ENCODE measurements at places on chromosomes 5 and 9. TPM values are rescaled to one million over a fixed set of nuclear protein-coding genes. Genes with fewer than 3 reads are reported as not detected.

HMCN2 gene
- total RNA-seq: not detected

PTCD2 gene
- total RNA-seq: 12.0 TPM

FBP1 gene
- total RNA-seq: 6.3 TPM

THG1L gene
- 9.1 TPM for total RNA-seq

PRRX2 gene
- total RNA-seq: not detected

FBP2 gene
- not detected for total RNA-seq

MED22 gene
- total RNA-seq: 42.8 TPM

DNA sequence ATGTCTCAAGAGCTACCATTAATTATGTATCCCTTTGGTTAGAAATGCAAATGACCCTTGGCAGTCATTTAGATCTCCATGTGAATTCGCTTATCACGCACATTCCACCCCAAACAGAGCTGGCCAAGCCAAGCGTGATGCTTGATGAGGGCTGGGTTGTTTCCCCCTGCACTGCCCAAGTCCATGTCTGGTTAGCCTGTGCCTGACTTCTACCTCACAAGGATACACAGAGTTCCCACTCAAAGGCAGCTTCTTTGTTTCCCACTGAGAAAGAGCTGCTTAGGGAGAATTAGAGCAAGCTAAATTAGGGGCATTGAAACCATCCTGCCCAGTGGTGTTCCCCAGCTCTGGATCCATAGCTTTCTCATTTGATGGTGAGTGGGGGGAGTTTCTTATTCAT lies 87.2 kb downstream of the FSTL4 start:
- no peak overlapping the region for H3K4me3 ChIP-seq
- H3K4me1 ChIP-seq: no peaks in the 10 kb centered on the region
- no peak for DNase-seq
- no peaks in the 10 kb centered on the region for H3K36me3 ChIP-seq

- H3K27me3 ChIP-seq: no peaks in the 10 kb centered on the region
- H3K27ac ChIP-seq: no peak overlapping the region
- DNase-seq: no peak
- no peaks in the 10 kb centered on the region for H3K4me1 ChIP-seq
These were observed 65.6 kb downstream of the ZFR start for GRCh38 chr5:32378966-32379365.

DNA sequence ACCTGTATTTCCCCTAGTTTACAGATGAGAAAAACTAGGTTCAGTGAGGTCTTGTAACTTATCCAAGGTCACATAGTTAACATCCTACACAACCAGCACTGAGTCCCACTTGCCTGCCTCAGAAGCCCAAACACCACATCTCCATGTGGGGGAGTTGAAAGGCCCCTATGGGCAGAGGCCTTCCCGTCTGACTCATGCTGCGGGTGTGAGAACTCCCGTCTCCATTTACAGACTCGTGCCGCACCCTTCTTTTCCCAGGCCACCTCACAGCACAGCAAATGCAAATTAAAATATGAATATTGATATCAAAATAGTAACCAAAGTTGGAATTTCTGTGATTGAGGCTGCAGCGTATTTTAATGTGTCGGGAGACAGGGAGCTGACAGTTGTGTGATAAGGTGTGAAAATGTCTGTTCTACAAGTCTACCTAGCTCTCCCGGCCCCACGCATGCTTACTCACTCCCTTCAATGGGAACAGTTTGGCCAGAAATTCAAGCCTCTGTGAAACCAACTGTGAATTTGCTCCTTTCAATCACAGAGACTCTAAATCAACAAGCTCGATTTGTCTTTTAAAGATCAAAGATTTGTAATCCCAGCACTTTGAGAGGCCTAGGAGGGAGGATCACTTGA lies 90.1 kb downstream of the CRB2 start:
- no peaks in the 10 kb centered on the region for H3K27me3 ChIP-seq
- H3K4me3 ChIP-seq: no peak overlapping the region
- H3K4me1 ChIP-seq: no peaks in the 10 kb centered on the region
- peaks cover 3% of the 10 kb centered on the region for H3K36me3 ChIP-seq

- peaks cover 6% of the 10 kb centered on the region for H3K4me1 ChIP-seq
- no peaks in the 10 kb centered on the region for H3K36me3 ChIP-seq
- peak; percentile 22 for DNase-seq
- no peak overlapping the region for H3K27ac ChIP-seq
These were observed 159.6 kb upstream of the TBCA start for GRCh38 chr5:77935506-77936364.

DNA sequence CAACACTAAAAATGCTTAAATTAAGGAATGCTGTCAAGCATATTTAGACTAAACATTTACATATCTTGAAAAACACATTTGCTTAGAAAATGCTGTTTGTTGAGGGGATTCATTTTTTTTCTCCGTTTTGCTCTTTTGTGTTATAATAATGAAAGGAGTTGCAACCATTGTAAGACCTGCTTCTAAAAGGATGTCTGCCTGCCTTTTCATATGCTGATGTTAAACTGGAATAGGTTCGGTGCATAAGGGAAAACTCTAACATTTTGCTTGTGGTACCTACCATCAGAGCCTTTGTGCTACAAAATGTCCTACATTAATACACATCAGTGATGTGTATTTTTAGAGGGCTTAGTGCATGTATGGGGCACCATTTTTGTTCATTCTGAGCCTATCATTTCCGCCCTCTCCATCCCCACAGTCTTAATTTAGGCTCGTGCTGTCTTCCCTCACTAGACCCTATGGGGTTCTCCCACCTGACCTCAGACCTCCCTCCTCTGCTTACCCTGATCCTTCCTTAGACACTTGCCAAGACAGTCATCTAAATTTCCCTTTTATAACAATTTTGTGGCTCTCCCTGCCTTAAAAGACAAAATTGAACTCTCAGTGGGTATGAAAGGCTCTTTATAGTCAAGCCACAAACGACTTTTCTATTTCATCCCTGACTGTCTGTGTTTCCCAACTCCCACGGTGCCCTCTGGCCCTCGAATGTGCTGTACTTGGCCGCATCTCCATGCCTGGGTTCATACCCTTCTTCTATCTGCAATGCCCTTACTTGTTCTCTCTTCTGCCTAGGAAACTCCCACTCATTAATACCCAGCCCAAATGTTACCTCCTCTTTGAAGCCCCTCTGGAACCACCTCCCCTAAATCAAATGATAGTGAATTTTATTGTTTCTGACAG lies 61.2 kb downstream of the CMYA5 start:
- no peak overlapping the region for H3K27ac ChIP-seq
- no peaks in the 10 kb centered on the region for H3K4me1 ChIP-seq
- no peaks in the 10 kb centered on the region for H3K27me3 ChIP-seq
- no peaks in the 10 kb centered on the region for H3K36me3 ChIP-seq

DNA sequence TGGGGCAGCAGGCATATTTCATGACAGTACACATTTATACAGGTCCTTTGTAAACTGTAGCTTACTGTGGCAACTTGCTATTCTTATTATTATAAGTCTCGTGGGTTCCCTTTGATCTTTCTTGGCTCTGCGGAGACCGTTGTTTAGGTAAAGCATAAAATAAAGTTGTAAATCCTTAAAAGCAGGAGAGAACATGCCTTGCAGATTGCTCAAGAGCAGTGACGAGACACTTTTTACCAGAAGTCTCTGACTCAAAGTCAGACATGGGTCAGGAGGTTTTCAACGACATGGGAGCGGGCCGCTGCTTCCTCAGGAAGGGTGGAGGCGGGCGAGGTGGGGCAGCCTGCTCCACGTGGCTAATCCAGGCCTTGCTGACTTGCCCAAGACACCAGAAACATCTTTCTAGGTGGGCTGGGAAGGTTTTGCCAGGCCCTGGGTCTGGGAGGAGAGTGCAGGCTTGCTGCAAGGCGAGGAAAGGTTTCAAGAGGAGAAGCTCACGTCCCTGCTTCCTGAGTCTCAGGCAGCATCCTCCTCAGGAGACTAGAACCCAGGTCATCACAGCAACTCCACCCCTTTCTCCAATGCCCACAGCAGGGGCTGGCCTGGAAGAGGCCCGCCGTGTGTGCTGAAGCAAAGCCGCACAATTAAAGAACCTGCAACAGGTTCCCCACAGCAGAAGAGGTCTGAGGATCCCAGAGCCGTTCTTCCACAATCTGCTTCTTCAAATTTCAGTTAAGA lies 6.5 kb downstream of the TBC1D2 start:
- no peak for DNase-seq
- no peaks in the 10 kb centered on the region for H3K27me3 ChIP-seq
- no peak overlapping the region for H3K4me3 ChIP-seq
- H3K27ac ChIP-seq: no peak overlapping the region

GRCh38 chr5:77645158-77645994 lies 6.9 kb upstream of the OTP start:
- H3K27ac ChIP-seq: no peak overlapping the region
- peaks cover 9% of the 10 kb centered on the region for H3K4me1 ChIP-seq
- no peak for DNase-seq
- H3K4me3 ChIP-seq: no peak overlapping the region
- peaks cover 57% of the 10 kb centered on the region for H3K27me3 ChIP-seq

GRCh38 chr9:127686461-127687393 lies 20.1 kb upstream of the CFAP157 start:
- H3K27ac ChIP-seq: no peak overlapping the region
- H3K4me1 ChIP-seq: no peaks in the 10 kb centered on the region
- DNase-seq: no peak
- H3K4me3 ChIP-seq: no peak overlapping the region
- no peaks in the 10 kb centered on the region for H3K27me3 ChIP-seq

DNA sequence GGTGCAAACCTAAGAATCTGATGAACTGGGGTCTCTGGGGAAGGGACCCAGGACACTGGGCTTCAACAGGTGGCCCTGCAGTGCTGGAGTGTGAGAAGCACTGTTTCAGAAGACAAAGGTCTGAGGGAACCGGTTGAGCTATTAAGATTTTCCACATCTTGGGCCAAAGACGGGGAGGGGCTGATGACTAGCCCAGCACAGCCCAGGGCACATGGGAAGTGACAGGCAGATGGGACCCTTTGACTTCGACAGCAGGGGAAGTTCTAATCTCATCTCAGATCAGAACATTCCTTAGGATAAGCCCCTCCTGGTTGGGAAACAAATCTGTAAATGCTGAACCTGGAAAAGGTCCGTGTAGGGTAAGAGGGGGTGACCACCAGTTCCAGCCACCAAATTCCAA lies 67.4 kb downstream of the RAPGEF1 start:
- no peaks in the 10 kb centered on the region for H3K36me3 ChIP-seq
- H3K4me3 ChIP-seq: no peak overlapping the region
- H3K27ac ChIP-seq: peak overlapping the region; percentile 89

GRCh38 chr5:35476036-35476435 lies 141.6 kb upstream of the SPEF2 start:
- peaks cover 13% of the 10 kb centered on the region for H3K4me1 ChIP-seq
- H3K36me3 ChIP-seq: no peaks in the 10 kb centered on the region
- no peak for DNase-seq
- H3K27me3 ChIP-seq: no peaks in the 10 kb centered on the region
- no peak overlapping the region for H3K4me3 ChIP-seq

All from CD4-positive, alpha-beta memory T cell (primary cell).